Kidney (tissue), 22 donors: ENCODE measurements at places on chromosomes 3 and 15. TPM values are rescaled to one million over a fixed set of nuclear protein-coding genes. Genes with fewer than 3 reads are reported as not detected.

NLGN1 gene
- 0.49 TPM for polyA plus RNA-seq

P3H2 gene
- 57.2 TPM for polyA plus RNA-seq

TGM5 gene
- polyA plus RNA-seq, result not detected

TP63 gene
- polyA plus RNA-seq, result 0.13 TPM

ERICH6 gene
- polyA plus RNA-seq, result not detected

SH2D7 gene
- polyA plus RNA-seq, result not detected

HCLS1 gene
- polyA plus RNA-seq, result 11.7 TPM

PLD1 gene
- 11.2 TPM for polyA plus RNA-seq

ANKUB1 gene
- polyA plus RNA-seq, result not detected

SOX14 gene
- not detected for polyA plus RNA-seq

ITPKA gene
- polyA plus RNA-seq, result not detected

LYZL4 gene
- polyA plus RNA-seq, result not detected

CXCR6 gene
- 0.39 TPM for polyA plus RNA-seq

AGBL1 gene
- not detected for polyA plus RNA-seq

GPR15 gene
- polyA plus RNA-seq, result not detected

IVD gene
- 83.0 TPM for polyA plus RNA-seq

C3orf85 gene
- 40.4 TPM for polyA plus RNA-seq

GOLGA8R gene
- 0.41 TPM for polyA plus RNA-seq

SLC35G2 gene
- polyA plus RNA-seq, result 4.2 TPM

SCN11A gene
- 0.17 TPM for polyA plus RNA-seq

TWF2 gene
- 44.0 TPM for polyA plus RNA-seq

COL7A1 gene
- polyA plus RNA-seq, result 14.4 TPM

SLC28A2 gene
- 0.17 TPM for polyA plus RNA-seq

THRB gene
- 4.5 TPM for polyA plus RNA-seq

RLBP1 gene
- not detected for polyA plus RNA-seq

LIPH gene
- 3.2 TPM for polyA plus RNA-seq

EOMES gene
- polyA plus RNA-seq, result 0.22 TPM

APOD gene
- polyA plus RNA-seq, result 12.9 TPM

CYP19A1 gene
- polyA plus RNA-seq, result not detected

PKM gene
- 799 TPM for polyA plus RNA-seq

RBPMS2 gene
- polyA plus RNA-seq, result 24.2 TPM

SI gene
- 0.11 TPM for polyA plus RNA-seq

EXD1 gene
- not detected for polyA plus RNA-seq

GABRR3 gene
- not detected for polyA plus RNA-seq

INSYN1 gene
- polyA plus RNA-seq, result 39.6 TPM

ZPLD1 gene
- not detected for polyA plus RNA-seq

GRAMD1C gene
- 21.0 TPM for polyA plus RNA-seq

GOLGA6L1 gene
- not detected for polyA plus RNA-seq
